ENCODE measurements at places on chromosomes 16 and 17. TPM values are rescaled to one million over a fixed set of nuclear protein-coding genes. Genes with fewer than 3 reads are reported as not detected.

The CDRT4 gene
- 1.0 TPM for total RNA-seq

The SLC5A11 gene
- not detected for total RNA-seq

- DNase-seq: no peak
Measured at GRCh38 chr16:51455398-51455797, 304.3 kb upstream of the SALL1 start.

The TNFRSF13B gene
- total RNA-seq: not detected

- DNase-seq: no peak
Measured at GRCh38 chr16:85552980-85553435, 60.1 kb upstream of the GSE1 start.

The SOX15 gene
- 0.20 TPM for total RNA-seq

DNA sequence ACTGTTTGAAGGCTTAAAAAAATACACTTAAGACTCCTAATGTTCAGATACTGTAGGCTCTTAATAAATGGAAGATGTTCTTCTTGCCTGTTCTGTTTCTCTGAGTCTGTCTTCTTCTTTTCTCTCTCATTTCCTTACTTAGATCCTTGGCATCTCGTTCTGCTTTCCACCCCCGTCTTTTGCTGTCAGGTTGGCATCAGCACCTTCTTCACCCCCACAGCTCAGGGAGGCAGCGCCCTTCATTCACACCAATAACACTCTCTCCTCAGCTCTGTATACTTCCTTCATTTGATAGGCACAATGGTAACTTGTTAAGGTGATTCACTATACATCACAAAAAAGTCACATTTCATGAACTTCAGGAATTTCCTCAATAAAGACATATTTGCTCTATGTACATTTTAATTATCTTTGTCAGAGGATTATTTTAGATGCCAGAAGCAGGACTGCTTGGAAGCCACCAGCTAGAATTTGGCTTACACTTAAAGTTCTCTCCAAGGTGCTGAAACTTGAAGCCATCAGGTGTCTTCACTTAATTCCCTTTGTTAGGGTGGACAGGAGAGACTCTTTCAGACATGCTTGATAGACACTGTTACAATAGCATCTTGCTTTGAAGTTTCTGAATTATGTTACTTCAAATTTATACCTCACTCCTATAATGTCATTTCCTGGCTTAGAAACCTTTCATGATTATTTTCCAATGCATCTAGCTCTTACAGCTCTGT is 670.1 kb upstream of the C16orf82 start:
- DNase-seq: no peak

DNA sequence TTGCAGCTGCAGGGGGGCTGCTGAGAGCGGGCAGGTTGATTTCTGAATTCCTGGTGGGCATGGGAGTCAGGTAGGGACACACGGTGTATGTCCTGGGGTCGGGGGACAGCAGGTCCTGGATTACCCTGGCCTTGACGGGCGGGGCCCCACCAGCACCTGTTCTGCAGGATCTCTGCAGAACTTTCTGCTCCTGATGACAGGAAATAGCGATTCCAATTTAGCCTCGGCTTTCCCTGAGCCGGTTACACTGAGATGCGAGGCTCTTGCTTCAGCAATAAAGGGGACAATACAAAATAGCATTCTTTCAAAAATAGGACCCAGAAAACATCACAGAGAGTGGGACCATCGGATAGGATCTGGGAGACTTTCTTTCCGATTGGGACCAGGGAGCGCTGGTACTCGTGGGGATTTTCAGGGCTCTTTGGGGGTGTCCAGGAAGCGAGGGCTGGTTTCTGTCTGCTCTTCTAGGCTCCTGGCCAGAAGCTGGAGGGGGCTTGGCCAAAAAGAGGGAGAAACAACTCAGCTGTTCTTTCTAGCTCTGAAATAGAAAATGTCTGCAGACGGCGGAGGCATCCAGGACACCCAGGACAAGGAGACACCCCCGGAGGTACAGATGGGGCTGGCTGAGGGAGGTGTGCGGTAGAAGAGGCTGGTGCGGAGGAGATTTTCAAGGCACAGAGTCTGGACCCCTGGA is 642 bp downstream of the ZNF205 start:
- no peak for DNase-seq

Data from activated naive CD4-positive, alpha-beta T cell treated with anti-CD3 and anti-CD28 coated beads for 36 hours (primary cell).